Activated CD4-positive, alpha-beta T cell treated with anti-CD3 and anti-CD28 coated beads for 1 hour (primary cell): ENCODE measurements at places on chromosomes 5 and 9.

- DNase-seq = no peak
Measured at GRCh38 chr5:132766020-132766805, 10.8 kb downstream of the SEPTIN8 start.

GRCh38 chr9:81625969-81626368 is 63.4 kb downstream of the TLE1 start:
- no peak for DNase-seq

DNA sequence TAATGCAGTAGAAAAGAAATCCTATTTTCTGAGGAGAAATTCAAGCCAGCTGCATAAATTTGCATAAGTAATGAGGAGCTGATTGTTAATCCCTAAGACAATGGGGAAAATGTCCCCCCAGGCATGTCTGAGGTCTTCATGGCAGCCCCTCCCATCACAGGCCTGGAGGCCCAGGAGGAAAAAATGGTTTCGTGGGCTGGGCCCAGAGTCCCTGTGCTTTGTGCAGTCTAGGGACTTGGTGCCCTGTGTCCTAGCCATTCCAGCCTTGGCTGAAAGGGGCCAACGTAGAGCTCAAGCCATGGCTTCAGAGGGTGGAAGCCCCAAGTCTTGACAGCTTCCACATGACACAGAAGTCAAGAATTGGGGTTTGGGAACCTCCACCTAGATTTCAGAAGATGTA is 357.5 kb downstream of the SPATA31D1 start:
- no peak for DNase-seq

GRCh38 chr9:20319641-20320337 is 302.5 kb downstream of the MLLT3 start:
- no peak for DNase-seq

DNA sequence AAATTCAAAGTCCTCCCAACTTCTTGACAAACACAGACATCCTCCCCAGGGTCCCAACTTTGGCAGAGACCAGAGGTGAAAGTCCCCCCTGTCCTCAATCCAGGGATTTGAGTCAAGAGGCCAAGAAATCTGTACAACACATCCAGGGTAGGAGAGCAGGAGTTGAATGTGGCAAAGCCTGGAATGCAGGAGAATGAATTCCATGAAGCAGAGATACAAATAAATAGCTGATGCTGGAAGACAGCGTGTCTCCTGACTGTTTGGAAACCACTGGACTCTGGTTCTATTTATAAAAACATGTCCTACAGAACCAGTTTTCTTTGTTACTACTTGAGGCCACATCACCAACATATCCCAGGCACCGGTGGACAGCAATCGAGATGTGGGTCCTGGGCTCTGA is 43.7 kb upstream of the SLIT3 start:
- no peak for DNase-seq

DNA sequence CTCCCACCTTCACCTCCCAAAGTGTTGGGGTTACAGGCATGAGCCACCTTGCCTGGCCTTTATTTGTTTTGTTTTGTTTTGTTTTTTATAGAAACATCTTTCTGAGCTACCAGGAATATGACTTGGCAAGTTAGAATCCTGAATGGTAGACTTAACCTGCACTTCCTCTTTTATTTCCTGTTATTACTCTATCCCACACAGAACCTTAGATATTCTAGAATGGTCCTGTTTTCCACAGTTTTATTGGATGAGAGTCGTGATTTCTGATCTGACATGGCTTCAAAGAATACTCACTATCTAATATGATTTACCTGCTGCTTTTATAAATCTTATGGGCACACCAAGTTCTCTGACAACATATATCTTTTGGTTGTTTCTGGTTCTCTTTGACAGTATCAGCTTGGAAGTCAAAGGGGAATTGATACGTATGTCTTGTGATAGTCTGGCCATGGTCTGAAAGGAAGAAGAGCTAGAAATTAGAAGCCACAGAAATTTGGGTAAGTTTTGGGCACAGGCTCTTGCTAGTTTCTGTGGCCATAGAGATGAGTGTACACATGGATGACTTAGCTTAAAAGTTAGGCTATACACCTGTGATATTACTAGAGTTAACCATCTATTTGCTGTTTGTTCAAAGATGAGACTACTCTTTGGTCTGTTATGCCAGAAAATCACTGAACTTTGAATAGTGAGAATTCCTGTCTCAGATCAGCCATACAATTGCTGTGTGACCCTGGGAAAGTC is 4.7 kb upstream of the PANK3 start:
- no peak for DNase-seq

GRCh38 chr5:169566202-169566601 is 17.4 kb upstream of the SPDL1 start:
- DNase-seq = no peak

DNA sequence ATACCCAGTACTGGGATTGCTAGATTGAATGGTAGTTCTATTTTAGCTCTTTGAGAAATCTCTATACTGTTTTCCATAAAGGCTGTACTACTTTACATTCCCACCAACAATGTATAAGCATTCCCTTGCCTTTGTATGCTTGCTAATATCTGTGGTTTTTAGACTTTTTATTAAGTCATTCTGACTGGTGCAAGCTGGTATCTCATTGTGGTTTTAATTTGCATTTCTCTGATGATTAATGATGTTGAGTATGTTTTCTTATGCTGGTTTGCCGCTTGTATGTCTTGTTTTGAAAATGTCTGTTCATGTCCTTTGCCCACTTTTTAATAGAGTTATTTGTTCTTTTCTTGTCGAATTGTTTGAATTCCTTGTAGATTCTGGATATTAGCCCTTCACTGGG is 512.7 kb upstream of the PAPPA start:
- DNase-seq = no peak

GRCh38 chr5:156589104-156589945 is 260.8 kb upstream of the PPP1R2B start:
- no peak for DNase-seq
